ENCODE measurements at places on chromosomes 6 and 20. TPM values are rescaled to one million over a fixed set of nuclear protein-coding genes. Genes with fewer than 3 reads are reported as not detected.

DDX43 gene
- not detected for total RNA-seq

BAG2 gene
- 8.0 TPM for total RNA-seq

CTSZ gene
- total RNA-seq = 178 TPM

PAK1IP1 gene
- total RNA-seq = 20.3 TPM

SLC17A9 gene
- total RNA-seq = not detected

OTOR gene
- not detected for total RNA-seq

SLC32A1 gene
- not detected for total RNA-seq

HLA-DOA gene
- total RNA-seq = not detected

PCK1 gene
- total RNA-seq = 0.30 TPM

NFS1 gene
- 35.4 TPM for total RNA-seq

LSM14B gene
- 23.8 TPM for total RNA-seq

FOXA2 gene
- 17.8 TPM for total RNA-seq

MYBL2 gene
- 83.7 TPM for total RNA-seq

SEMG1 gene
- not detected for total RNA-seq

DSP gene
- 48.6 TPM for total RNA-seq

FAM83B gene
- not detected for total RNA-seq

HTR1E gene
- total RNA-seq = not detected

RSPO4 gene
- not detected for total RNA-seq

IMPG1 gene
- total RNA-seq = not detected

All from A549 treated with GW870086 at 1 μM for 4 hours (cell line).